ENCODE measurements at places on chromosomes 6 and 20.

DNA sequence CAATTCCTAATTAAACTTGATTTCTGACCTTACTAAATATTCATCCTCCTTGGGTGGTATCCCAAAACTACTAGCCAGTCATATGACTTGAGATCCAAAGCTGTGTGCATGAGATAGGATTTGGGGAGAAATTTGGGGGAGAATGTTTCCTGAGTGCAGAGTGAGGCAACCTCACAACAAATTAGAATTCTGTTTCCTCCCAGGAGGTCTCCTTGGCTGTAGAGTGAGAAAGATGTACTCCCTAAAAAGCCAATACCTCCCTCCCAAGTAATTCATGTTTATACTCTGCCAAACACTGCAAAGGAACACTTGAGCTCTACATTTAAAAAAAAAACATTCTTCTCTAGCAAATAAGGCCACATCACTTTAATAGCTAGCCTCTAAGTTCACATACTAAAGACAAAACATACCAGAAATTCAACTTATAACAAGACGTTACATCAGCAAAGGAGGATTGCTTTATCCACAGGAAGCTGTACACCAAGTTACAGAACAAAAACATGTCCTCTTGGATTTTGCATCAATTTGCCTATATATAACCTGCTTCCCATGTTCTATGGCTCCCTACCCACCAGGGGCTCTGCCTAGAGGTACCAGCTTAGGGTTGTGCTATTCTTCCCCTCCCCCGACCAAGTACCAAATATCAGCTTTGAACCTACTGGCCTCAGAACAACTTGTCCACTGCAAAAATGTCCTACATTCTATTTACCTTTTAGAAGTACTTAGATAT lies 15.4 kb upstream of the TMEM30A start:
- no peak for DNase-seq

GRCh38 chr6:142235272-142235671 lies 66.5 kb upstream of the ADGRG6 start:
- no peak for DNase-seq

DNA sequence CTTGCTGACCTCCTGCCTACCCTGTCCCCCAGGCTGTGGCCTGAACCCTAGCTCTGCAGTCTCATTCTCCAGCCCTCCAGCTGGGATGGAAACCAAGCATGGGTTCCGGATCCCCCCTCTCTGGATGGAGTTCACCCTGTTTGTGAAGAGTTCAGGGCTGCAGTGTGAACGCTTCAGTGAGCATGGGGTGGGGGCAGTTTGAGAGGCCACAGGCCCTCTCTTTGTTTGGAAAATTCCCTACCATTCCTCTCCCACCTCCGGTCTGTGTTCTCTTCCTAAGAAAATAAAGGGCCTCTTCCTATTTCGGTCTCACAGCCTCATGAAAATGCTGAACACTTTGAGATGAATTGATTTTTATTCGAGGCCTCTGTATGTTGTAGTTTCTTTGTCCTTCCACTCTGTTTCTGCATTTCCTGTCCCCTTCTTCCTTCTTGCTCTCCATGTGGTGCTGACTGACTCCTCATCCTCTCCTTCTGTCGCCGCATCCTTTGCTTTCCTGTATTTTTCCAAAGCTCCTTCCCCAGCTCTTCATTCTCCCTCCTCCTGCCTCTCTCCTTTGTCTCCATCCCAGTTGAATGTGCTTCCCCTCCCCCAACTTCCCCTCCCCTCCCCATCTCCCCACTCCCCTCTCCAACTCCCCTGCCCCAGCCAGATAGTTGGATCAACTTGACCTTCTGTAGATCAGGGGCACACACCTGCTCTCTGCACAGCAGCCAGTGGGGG lies 2.4 kb upstream of the KCNK5 start:
- no peak for DNase-seq

DNA sequence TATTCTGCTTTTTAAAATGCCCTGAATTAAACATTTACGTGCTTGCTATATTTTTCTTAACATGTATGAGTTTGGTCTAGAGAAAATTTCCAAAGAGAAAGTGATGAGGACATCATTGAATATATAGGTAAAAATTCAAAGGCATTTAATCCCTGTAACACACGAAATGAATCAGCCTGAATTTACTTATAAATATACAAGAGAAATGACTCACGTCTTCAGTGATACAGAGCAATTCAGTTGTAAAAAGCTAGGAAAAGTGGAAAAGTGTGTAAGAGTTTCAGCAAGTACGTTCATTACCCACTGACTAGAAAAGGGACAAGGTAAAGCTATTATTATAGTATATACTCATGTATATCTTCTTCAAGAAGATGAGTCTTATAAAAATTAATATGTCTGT lies 124.8 kb downstream of the HIVEP1 start:
- no peak for DNase-seq

DNA sequence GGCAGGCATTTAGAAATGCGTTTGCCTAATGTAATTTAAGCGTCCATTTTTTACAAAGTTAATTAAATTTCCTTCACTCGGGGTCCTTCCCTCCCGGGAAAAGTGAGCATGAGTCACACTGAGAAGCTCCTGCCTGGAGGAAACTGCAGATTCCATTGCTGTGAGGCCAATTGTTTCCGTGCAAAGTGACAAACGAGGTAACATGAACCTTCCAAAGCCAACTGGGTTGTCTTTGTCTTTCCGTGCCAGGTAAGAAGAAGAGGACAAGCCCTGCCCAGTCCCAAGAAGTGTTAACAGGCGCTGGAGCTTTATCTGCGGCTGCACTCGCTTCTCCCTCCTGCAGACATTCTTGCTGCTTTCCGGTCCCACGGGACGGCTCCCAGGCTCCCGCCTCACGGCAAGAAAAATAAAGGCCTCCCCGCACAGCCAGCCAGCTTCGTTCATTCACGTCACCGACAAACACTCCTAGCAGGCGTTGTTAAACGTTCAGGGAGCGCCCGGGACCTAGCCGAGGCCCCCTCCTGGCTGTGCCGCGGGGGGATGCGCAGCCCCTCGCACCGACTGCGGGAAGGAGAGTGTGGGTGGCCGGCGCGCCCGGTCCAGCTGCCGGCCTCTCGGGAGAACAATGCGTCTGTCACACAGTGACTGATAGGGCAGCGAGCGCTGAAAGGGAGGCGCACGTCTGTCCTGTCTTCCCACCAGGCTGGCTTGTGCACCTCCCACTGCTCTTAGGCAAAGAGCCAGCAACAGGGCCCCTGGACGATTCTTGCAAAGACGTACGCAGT lies 61.5 kb upstream of the HDDC2 start:
- DNase-seq: peak; percentile 97

DNA sequence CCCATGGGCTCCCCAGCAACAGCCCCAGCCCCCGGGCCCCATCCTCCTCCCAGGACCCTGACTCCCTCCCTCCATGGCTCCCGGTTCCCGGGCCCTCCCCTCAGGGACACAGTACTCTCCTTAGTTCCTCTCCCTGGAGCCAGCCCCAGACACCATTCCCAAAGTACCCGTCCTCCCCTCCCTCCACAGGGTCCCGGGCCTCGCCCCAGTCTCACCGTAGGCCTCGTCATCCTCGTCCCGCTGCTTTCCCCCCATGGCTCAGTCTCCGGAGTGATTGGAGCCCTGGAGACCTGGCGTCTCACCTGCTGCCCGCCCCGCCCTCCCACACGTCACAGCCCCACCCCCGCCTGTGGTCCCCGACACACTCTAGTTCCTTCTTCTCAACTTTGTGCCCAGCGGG lies at the start of gene SLC44A4:
Gene SLC44A4, minus strand, starts transcription at position 272 of the 400 bp plus-strand sequence. Its CDS starts 17 bp downstream, at position 255.
- no peak for DNase-seq

- DNase-seq: no peak
Measured at GRCh38 chr6:137754366-137754765, 112.7 kb upstream of the TNFAIP3 start.

DNA sequence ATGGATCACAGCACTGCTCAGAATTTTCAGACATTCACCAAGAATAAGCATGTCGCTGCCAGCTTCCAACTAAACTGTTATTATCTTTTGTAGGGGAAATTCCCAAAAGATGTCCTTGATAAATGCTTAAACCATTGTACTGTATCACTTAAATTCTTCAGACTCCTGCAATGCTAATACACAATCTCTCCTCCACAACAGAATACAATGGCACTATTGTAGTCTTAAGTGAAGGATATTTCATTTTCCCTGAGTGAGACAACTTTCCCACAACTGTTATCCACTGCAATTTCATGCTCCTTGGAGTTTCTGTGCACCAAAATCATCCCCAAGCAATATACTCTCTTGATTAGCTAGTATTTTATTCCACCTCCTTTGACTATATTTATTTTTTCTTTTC lies 189.7 kb downstream of the COL9A1 start:
- DNase-seq: no peak

GRCh38 chr6:33568826-33569570 lies 11.1 kb downstream of the BAK1 start:
- DNase-seq: no peak

GRCh38 chr6:117605169-117605826 lies 3.0 kb upstream of the GOPC start:
- DNase-seq: peak; percentile 73

- DNase-seq: no peak
Measured at GRCh38 chr6:15501826-15502445, 160.9 kb downstream of the DTNBP1 start.

- DNase-seq: peak; percentile 26
Measured at GRCh38 chr20:62704341-62704948, 4.2 kb upstream of the NTSR1 start.

- DNase-seq: no peak
Measured at GRCh38 chr20:47198254-47198671, 158.2 kb downstream of the ZMYND8 start.

DNA sequence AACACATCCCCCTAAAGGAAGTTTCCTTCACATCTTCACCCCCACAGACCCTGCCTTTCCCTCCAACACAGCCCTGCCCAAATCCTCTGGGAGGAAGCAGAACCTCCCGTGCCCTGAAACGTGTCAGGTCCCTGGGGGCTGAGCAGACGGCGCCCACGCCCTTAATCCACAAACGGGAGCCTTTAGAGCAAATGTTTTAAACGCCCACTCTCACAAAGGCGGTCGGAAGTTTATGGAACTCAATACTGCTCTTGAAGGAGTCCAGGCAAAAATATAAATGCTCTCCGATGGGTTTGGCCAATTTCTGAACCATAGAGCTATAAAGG lies 237.1 kb upstream of the AFDN start:
- DNase-seq: no peak

Measured in NCI-H146 (cell line).